ENCODE measurements at places on chromosomes 6 and 20.
A peak's percentile ranks its signal among the peaks of the same experiment; 100 is the strongest.

GRCh38 chr6:153090241-153090930 lies 40.7 kb downstream of the RGS17 start:
- no peak for DNase-seq

DNA sequence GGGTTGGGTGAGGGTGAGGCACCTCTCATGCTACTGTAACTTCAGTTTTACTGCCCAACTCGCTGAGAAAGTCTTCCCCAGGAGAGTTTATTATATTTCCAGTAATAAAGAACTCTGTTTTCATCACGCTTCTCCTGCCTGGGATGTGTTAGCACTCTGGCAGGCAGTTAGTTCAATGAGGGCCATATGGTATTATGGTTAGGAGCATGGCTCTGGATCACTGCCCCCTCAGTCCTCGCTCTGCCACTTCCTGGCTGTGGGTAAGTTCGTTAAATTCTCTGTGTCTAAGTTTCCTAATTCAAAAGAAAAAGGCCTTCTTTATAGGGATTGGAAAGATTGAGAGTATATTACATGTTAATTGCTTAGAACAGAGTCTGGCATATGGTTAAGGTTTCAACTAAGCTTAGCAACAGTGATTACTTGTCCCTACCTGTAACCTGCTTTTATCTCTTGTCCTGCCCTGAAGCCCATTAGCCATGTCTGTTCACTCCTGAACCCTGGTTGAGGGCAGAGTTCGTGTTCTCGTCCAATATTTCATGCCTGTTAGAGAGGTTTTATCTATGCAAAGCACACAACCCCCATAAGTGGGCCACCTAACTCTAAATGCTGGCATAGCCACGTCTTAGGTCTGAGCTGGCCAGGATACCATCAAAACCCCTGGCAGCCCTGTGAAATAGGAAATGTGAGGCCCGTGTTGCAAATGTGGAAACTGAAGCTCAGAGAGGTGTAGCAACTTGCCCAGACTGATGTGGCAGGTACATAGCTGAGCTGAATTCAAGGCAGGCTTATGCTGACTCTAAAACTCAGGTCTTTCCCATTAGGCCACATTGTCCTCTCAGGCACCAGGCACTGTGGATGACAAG lies 342.5 kb upstream of the JARID2 start:
- peak; percentile 83 for DNase-seq

- no peak for DNase-seq
These were observed 270.6 kb downstream of the PRL start for GRCh38 chr6:22026164-22026678.

- DNase-seq: peak; percentile 76
These were observed 4.2 kb upstream of the PRPH2 start for GRCh38 chr6:42726485-42727086.
